Chondrocyte (in vitro differentiated cells): ENCODE measurements at places on chromosomes 16 and 17. TPM values are rescaled to one million over a fixed set of nuclear protein-coding genes. Genes with fewer than 3 reads are reported as not detected.
A peak's percentile ranks its signal among the peaks of the same experiment; 100 is the strongest.

GRCh38 chr16:52837251-52837650 lies 215.4 kb downstream of the CHD9NB start:
- DNase-seq = no peak

DNA sequence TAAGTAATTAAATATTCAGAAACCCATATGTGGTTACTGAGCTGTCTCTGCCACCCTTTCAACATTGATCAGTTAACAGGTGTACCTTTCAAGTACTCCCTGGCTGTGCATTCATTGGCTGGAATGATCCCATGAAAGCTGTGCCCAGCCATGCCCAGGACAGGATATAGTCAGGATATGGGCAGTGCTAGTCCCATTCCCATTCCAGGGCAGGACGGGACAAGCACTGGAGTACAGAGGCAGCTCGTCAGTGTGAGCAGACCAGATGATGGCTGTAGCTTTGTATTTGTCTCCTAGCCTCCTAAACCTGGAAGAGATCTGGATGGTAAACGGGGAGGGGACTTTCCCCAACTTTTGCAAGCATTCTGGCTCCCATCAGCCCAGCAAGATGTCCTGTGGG lies 22.5 kb downstream of the HEATR3 start:
- no peak for DNase-seq

DNA sequence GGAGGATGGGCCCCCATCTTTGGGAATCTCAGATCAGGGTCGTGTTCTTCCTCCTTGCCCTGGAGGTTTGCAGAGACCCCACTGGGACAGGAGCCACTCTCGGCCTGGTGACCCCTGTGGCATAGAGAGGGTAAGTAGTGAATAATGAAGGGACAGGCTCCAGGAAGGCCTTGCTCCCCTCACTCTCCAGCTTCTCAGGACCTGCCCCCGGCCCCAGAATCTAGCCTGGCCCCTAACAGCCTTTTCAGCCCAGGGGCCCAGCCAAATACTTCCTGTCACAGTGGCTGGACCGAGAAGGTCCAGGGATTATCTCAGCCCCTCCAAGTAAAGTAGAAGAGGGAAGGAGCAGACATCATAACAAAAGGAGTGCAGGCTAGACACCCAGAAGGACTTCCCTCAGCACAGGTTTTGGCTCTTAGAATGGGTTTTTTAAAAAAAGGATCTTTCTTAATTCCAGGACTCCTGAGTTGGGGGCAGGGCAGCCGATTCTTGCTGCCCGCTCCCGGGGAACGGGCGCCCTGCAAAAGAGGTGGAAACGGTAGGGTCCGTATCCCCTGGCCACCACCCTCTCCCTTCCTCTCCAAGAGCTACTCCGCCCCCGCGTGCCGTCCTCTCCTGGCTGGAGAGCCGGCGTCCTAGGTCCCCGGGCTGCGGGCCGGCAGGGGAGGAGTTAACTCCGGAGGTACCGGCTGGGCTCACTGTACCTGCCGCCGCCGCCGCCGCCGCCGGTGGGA lies 559 bp upstream of the NXPH3 start:
- no peak for DNase-seq

- no peak for DNase-seq
Measured at GRCh38 chr16:87160234-87160636, 157.0 kb downstream of the C16orf95 start.

- no peak for DNase-seq
Measured at GRCh38 chr17:1562176-1562643, 382 bp downstream of the PITPNA start.

Gene CCL8
- total RNA-seq = not detected in 3 replicates

GRCh38 chr16:23514381-23515152 lies 4.3 kb upstream of the GGA2 start:
- DNase-seq = no peak

DNA sequence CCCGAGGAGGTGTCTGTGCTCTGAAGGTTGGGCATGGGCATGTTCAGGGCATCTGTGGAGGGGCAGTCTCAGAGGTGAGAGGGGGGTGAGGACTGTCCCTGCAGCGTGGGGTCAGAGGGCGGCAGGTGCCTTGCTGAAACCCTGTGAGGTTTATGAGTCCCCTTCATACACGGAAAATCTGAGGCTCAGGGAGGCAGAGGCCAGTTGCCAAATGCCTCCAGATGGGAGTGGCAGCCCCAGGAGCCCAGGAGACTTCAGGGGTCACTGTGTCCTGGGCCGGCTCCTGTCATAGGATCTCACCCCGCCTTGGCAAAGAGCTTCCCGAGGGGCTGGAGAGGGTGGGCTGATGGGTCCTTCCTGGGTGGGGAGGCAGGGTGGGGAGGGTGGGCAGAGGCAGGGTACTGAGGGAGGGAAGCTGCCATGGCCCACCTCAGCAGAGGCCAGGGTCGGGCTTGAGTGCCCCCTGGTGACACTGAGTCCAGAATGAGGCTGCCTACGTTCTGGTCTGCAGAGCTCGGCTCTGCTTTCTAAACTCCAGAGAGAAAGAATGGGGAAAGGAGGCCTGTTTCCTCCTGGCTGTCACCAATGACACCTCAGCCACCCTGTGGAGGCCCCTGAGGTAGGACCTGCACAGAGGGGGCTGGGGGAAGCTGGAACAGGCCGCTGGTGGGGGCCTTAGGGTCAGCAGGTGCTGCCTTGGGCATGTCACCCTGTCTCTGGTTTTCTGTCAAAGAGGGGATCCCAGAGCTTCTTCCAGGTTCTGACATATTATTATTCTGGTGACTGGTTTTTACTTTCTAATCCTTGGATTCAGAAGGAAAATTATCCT lies 1.1 kb downstream of the LGALS9 start:
- no peak for DNase-seq

Gene KRT24
- not detected in 3 replicates for total RNA-seq

Gene BAHCC1
- total RNA-seq = 20.6 to 32.3 TPM (median 22.7 TPM) in 3 replicates

GRCh38 chr17:7889166-7889955 lies 772 bp downstream of the CHD3 start:
- no peak for DNase-seq

GRCh38 chr16:7027401-7027800 lies 305.2 kb upstream of the RBFOX1 start:
- DNase-seq = no peak

DNA sequence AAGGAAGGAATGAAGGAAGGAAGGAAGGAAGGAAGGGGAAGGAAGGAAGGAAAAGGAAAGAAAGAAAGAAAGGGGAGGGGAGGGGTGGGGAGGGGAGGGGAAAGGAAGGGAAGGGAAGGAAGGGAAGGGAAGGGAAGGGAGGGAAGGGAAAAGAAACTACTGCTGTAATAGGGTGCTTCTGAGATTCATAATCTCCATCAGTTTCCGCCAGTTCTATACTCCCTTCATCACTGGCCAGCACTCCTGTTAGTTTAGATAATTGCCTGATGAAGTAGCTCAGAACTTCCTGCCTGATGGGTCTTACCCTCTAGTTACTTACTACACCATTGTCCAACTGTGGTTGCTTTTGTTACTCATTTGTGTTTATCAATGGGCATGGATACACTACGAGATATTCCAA lies 2.0 kb upstream of the KRTAP9-6 start:
- DNase-seq = no peak

DNA sequence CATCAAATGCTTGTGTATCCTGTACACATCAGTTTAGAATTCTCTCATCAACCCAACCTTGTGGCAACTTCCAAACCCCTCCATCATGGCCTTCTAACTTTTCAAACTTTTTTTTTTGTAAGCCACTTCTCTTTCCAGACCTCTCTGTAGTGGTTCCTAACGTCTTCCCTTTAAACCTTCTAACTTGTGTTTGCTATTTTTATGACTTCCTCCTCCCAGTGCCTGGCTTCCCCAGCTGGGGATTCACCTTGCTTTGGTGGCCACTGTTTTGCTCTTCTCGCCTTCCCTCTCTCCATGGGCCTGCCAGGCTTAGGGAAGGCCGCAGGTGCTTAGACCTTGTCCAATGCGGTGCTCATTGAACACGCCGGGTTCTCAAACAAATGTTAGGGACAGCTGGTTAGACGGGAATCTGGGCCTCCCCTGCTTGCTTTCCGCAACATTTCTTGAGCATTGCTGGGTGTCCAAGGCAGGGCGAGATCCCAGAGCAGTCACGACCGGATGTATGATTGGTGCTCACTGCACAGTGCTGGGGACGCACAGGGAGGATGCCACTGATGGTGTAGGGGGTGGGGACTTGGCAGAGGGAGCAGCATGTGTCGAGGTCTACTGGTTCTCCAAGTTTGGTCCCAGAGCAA lies 1.1 kb upstream of the XYLT2 start:
- DNase-seq = no peak

DNA sequence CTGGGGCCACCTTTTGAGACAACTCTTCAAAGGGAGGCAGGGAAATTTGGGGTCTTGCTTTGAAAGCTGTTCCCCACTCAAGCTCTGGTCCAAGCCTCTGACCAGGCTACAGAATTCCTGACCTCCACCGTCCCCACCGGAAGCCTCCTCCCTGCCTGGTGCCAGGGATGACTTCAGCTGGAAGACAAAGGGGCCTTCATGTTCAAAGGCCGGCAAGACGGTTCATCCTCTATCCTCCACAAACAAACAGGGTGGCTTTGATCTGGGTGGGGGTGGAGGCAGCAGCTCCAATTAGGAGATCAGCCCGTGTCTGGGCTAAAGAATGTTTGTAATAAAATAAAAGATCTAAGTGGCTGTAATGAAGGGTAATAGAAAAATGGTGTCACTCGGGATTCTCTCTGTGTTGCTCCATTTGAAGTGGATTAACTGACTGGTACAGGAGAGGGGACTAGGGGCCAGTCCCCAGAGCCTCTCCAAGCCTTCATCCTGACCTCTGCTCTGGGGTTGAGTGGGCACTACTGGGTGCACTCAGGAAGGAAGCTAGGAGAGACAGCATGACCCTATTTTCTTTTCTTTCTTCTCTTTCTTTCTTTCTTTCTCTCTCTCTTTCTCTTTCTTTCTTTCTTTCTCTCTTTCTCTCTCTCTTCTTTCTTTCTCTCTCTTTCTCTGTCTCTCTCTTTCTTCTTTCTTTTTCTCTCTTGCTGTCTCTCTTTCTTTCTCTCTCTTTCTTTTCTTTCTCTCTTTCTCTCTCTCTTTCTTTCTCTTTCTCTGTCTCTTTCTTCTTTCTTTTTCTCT lies 27.5 kb upstream of the NKD1 start:
- no peak for DNase-seq

- DNase-seq = no peak
Measured at GRCh38 chr16:87815567-87815966, 49.8 kb upstream of the KLHDC4 start.

Gene RRAD
- 0.75 to 6.5 TPM (median 4.4 TPM) in 3 replicates for total RNA-seq

GRCh38 chr17:31397256-31397939 lies 5.9 kb downstream of the RAB11FIP4 start:
- DNase-seq = peak; percentile 52

DNA sequence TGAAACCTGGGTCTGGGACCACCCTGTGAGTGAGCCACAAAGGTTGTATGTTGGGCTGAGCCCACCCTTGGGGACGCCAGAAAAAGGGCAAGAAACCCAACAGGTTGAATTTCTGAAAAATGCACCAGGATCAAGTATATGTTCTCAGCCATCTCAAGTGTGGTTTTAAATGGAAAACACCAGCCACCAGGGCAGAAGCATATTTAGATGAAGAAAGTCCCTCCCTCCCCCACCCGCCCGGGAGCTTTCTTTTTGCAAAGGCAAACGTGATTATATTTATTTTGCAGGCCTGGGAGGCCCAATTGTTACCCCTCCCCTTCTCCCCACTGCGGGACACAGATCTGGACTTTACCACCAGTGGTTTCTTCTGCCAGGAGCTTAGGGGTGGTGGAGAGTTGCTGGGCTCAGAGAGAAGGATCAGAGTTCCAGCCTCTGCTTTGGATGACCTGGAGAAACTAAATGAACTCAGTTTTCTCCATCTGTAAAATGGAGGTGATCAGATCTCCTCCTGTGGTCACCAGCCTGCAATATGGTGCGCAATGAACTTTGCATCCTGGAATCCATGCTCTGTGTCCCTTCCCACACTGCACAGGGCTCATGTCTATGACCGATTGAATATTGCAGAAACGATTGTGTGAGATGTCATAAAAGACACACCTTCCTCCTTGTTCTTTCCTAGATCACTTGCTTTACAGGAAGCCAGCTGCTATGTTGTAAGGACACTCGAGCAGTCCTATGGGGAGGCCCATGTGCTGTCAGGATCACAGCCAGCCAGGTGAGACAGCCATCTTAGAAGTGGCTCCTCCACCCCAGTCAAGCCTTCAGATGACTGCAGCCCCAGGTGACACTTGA lies 21.0 kb upstream of the NGFR start:
- no peak for DNase-seq

GRCh38 chr16:75228143-75228976 lies 9.6 kb downstream of the CTRB1 start:
- no peak for DNase-seq
